ENCODE measurements at places on chromosomes 3 and 15.

DNA sequence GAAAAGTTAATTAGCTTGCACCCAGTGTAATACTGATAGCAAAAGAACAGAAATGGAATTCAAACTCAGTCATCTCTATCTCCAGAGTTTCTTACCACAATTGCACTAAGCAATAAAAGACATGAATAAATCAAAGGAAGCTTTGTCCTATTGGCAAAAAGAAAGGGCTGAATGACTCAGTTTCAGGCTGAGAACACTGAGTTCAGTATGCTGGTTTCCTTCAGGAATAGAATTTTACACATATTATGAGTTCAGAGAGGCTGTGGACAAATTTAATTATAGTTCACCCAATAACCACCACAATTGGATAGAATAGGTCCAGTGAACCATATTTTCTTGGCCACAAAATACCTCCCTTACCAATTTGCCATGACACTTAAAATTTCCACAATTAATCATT, 249.7 kb downstream of the KCNMB2 start:
- no peak for DNase-seq

- DNase-seq = no peak
These were observed 83.5 kb upstream of the PXYLP1 start for GRCh38 chr3:141148169-141148568.

DNA sequence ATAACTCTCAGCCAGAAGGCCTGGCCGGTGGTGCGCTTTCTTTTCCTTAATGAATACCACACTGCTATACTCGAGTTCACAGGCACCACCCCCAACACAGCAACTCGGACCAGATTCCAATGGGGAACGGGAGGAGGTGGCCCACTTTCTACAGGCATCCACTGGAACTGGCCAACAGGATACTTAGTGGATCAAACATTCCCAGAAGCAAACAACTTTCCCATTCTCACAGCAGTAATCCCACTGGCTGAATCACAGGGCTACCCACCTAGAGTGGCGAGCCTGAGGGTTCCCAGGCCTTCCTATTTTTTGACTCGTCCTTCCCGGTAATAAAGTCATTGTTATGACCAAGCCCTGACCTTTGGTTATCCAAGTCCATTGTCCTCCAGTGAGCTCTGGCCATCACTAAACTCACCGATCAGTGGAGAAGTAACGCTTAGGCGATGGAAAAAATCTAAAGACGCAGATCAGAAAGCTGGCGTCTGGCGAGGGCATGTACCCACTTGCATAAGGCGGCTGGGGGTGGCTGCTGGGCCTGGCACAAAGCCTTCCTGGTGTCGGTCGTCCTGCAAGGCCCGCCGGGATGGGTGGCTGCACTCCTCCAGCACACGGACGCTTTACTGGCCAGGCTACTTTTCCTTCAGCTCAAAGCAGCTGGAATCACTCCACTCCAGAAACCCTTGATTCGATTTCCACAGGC, 1.2 kb downstream of the EOGT start:
- DNase-seq = peak; percentile 85

DNA sequence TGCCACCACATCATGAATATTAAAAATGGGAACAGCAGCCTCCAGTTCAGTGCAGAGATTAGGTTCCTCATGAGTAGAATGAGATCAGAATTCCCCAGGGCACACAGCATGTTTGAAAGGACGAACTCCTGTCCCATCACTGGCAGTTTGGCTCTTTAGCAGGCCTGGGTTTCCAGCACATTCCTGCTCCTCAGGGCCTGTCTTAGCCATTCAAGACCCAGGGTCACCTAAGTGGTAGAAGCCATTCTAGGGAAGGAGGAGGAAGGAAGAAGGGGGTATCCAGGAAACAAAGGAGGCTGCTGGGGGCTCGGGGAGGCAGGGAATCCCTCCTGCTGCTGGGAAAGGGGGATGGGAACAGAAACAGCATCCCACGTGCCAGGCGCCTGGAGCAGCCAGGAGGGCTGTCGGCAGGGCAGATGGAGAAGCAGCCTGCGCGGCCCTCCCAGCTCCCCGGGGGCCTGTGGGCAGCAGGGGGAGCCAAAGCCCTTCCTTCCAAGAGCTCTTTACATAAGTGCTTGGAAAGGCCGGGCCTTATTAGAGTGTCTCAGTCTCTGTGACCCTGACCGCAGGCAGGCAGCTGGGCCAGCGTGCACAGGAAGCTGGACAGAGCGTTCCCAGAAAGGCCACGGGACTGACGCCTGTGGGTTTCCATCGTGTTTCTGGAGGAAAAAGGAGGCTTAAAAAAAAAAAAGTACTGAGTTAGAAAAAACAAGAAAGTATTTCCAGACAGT, 24.7 kb downstream of the LOXL1 start:
- peak; percentile 96 for DNase-seq

- no peak for DNase-seq
These were observed 56.0 kb downstream of the KLF13 start for GRCh38 chr15:31382713-31383045.

GRCh38 chr3:157626817-157627216, 123.6 kb upstream of the VEPH1 start:
- DNase-seq = no peak

DNA sequence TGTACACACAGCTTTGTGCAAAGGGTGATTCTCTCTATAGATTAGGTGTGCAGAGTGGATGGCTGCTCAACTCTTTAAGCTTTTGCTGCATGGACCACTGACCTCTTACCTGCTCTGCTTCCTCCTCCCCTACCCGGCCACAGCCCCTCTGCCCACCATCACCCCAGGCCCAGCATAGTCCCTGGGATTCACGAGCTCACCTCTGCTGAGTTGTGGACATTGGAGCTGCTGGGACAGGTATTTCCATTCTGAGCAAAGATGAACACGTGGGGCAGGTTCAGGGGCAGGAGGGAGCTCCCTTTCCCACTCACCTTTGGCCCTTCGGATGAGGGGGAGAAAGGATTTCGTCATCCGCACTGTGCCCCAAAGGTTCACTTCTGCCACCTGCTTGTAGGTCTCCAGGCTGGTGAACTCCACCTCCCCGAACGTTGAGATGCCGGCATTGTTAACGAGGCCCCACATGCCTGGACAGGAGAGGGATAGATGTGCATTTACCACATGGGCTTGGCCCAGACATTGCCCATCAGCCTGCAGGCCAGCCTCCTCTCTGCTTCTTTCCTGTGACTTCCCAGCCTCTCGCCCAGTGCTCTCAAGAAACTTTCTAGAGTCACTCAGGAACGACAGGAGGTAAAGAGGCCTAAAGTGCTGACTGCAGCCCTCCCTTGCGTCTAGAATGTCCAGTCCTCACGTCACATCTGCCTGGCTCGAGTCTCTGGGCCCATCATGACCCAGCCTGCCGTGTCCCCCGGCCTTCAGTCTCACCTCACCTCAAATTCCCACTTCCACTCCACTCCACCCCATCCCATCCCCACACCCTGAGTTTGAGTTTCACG, 41.6 kb downstream of the BDH1 start:
- DNase-seq = no peak

DNA sequence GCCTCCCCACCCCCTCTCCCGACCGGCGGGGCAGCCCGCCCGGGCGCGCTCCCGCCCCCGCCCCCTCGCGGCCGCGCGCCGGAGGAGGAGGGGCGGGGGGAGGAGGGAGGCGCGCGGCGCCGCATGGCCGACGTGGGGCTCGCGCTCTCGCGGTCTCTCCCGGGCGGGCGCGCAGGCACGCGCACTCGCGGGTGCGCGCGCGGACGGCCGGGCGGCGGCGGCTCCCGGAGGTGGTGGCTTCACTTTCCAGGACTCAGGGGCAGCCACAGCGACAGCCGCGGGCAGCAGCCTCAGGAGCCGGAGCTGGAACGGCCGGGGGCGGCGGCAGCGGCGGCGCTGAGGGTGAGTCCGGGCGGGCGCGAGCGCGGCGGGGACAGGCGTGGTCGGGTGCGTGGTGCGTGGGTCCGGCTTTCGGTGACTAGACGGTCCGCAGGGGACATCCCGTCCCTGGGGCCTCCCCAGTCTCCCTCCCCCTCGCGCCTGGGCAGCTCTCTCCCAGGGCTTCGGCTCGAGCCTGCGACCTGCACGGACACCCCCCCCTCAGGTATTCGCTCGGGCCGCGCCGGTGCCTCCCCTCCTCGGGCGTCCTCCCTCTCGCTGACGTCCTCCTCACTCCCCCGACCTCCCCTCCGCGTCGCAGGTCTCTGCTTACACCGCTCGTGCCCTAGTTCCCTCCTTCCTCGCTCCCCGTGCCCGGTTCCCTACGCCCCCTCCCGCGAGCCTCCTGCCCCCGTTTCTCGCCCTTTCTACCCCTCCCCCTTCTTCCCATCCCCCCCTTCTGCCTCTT, at the start of gene UBE2E2:
Gene UBE2E2, plus strand, starts transcription at position 407 of the 787 bp plus-strand sequence.
- peak; percentile 83 for DNase-seq

- no peak for DNase-seq
These were observed 31.4 kb downstream of the ZNF662 start for GRCh38 chr3:42937334-42937733.

- no peak for DNase-seq
These were observed 472.2 kb downstream of the NLGN1 start for GRCh38 chr3:173869766-173870165.

GRCh38 chr15:91117375-91117774, 17.3 kb downstream of the SV2B start:
- no peak for DNase-seq

GRCh38 chr3:6449099-6449498, 411.8 kb upstream of the GRM7 start:
- no peak for DNase-seq

- DNase-seq = peak; percentile 91
These were observed at the start of gene MITF for GRCh38 chr3:69739204-69740102. Gene MITF, plus strand, starts transcription at chr3:69739464. Its CDS starts 134 bp downstream, at chr3:69739598.

GRCh38 chr3:117439812-117440211, 730.2 kb downstream of the TUSC7 start:
- peak; percentile 62 for DNase-seq

- DNase-seq = no peak
These were observed 9.6 kb upstream of the SLCO2A1 start for GRCh38 chr3:134039161-134039862.

GRCh38 chr15:63396152-63396928, 14.7 kb upstream of the CA12 start:
- no peak for DNase-seq

DNA sequence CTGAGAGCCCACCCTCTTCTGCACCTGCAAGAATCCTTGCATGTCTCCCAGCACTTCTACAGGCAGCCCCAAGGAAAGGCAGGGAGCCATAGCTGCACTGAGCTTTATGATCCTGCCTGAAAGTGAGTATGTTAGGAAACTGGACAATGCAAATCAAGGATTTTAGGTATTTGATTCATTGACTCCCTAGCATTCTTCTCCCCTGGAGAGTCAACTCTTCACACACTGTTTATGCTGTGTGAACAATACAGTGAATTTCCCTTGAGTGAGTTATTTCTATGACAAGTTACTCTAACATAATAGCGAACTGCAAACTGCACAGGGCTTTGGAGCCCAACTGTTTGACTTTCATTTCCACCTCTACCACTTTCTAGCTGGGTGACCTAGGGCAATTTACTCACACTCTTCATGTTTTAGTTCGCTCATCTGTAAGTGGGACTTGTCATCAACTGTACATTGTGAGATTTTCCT, 96.0 kb upstream of the PHLDB2 start:
- no peak for DNase-seq

DNA sequence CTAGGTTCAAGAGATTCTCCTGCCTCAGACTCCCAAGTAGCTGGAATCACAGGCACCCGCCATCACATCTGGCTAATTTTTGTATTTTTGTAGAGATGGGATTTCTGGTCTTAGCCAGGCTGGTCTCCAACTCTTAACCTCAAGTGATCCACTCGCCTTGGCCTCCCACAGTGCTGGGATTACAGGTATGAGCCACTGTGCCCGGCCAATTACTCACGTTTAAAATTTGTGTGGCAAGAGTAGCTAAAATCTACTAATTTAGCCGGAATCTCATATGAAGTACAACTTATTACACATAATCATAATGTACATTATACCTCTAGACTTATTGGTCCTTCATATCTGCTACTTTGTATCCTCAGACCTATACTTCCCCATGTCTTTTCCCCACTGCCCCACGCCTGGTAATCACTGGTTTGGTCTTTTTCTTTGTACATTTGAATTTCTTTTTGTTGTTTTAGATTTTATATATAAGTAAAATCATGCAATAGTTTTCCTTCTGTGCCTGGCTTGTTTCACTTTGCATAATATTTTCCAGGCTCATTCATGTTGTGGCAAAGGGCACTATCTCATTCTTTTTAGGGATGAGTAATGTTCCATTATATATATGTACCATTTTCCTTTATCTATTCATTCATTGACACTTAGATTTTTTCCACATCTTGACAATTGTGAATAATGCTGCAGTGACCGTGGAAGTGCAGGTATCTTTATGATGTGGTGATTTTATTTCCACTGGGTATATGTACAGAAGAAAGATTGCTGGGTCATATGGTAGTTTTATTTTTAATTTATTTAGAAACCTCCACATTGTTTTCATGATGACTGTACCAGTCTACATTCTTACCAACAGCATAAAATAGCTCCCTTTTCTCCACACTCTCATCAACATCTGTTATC, 605.0 kb upstream of the CBLB start:
- DNase-seq = no peak

- DNase-seq = no peak
These were observed 822.7 kb upstream of the SEMA6D start for GRCh38 chr15:46894644-46895043.

- DNase-seq = peak; percentile 13
These were observed at the start of gene PAQR9 for GRCh38 chr3:142963516-142964448. Gene PAQR9, minus strand, starts transcription at chr3:142963674. Its CDS starts 338 bp downstream, at chr3:142963336.

- no peak for DNase-seq
These were observed 731.7 kb downstream of the NSUN3 start for GRCh38 chr3:94794563-94794962.

DNA sequence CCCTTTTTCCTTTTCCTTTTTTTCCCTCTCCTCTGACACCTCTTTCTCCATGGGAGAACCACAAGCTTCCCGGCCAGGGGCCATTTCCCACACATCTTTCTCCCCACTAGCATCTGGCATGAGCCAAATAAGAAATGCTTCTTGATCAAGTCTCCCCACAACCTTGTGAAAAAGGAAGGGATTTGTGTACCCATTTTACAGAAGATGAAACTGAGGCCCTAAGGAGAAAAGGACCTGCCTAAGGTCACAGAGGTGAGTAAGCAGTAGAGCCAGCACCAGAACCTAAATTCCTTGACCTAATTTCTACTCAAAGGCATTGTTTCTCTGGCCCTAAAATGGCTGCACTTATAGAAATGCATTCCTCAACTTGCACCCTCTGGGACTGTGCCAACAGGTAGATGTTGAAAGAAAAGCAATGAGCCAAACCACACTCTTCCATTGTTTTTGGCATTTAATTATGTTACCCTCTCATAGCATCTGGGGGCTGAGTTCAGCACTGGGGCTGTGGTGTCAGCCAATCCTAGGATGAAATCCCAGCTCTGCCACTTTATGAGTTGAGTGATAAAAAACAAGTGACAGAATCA, 81.7 kb upstream of the TLE3 start:
- DNase-seq = no peak

- peak; percentile 54 for DNase-seq
These were observed 451 bp downstream of the CHCHD4 start for GRCh38 chr3:14124223-14124614.

DNA sequence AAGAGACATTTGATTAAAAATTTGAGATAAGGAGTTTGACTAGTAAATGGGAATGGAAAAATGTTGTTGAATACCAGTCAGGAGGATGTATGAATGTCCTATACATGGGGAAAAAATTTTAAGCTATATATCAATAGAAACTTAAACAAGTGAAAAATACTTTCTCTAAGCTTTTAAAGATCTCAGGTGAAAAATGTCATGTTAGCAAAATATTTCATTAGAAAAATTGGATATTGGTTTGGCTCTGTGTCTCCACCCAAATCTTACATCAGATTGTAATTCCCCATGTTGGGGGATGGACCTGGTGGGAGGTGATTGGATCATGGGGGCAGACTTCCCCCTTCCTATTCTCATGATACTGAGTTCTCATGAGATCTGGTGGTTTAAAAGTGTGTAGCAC, 279.6 kb upstream of the CADM2 start:
- DNase-seq = no peak

Data from fibroblast of skin of scalp (primary cell).